ENCODE measurements at places on chromosomes 5 and 9.

- DNase-seq = peak; percentile 55
Observed at GRCh38 chr5:129094924-129095899, 663 bp downstream of the ISOC1 start.

- DNase-seq = no peak
Observed at GRCh38 chr5:43699910-43700309, 96.9 kb downstream of the NNT start.

DNA sequence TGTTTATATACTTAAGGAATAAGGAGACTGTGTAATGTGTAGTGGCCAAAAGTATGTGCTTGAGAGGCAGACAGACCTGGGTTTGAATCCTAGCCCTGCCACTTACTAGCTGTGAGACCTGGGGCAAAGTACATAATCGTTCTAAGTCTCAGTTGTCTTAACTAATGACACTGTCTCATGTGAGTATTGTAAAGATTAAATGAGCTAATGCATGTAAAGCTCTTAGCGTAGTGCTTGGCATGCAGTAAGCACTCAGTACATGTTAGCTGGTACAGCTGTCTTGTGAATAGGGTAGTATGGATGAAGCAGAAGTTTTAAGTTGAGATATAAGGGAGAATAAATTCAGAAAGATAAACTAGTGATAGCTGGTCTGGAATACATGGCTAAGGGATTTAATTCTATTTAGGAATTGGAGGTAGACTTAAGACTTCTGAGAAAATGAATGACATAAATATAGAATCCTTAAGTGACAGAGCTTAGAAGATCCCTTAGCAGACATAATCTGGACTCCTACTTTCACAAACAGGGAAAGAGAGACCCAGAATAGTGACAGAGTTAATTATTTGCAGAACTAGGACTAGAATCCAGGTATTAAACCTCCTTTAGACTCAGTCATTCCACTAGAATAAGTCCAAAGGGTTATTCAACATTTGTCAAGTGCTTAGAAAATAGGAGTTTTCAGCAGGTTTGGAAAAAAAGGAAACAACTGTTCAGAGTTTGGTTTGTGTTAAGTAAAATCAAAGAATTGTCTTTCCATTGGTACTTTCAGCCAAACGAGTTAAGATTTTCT, 13.1 kb downstream of the GPR21 start:
- DNase-seq = no peak

DNA sequence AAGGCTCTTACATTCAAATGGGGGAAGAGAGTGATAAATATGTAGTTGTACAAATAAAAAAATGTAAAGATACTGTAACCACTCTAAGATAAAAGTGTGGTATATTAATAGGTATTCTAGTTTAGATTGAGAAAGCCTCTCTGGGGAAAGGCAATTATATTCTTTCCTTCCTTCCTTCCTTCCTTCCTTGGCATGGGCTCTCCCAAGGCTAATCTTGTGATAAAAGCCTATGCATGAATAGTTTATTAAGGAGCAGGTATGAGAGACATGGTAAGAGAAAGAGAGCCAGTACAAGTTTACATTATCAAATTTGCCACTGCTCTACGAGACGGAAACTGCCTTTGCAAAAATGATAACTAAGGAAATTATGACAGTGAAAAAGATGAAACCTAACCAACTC, 588.8 kb downstream of the PRELID2 start:
- DNase-seq = no peak

- no peak for DNase-seq
Observed at GRCh38 chr9:88821033-88821745, 170.1 kb upstream of the S1PR3 start.

DNA sequence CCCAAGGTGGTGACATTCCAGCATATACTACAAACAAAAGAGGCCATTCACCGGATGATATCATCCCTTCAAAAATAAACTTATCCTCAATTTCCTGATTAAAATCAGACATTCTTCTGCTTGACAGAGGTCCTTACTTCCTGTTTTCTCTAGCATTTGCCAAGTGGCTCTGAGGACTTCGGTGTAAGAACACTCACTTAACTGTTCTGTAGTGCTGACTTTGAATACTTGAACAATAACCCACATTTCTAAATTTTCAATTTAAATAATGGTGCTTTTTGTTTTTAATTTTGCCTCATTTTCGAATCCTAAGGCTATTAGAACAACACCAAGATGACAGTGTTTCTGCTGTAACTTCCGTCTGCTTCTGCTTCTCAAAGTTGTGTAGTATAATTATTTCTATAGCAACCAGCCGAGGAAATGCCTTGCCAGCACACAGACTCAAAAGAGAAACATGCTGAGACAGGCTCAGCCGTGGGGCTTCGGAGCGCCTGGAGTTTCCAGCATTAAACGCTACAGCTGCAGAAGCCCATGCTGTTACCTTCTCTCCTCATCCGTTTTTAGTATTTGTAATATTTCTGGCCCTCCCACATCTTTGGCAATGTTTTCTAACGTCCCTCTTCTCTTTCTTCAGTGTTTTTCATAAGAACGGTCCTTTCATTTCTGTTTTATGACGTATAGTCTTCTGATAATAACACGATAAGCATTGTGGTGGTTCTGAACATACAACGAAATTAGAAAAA, 19.5 kb upstream of the ANXA1 start:
- peak; percentile 89 for DNase-seq

DNA sequence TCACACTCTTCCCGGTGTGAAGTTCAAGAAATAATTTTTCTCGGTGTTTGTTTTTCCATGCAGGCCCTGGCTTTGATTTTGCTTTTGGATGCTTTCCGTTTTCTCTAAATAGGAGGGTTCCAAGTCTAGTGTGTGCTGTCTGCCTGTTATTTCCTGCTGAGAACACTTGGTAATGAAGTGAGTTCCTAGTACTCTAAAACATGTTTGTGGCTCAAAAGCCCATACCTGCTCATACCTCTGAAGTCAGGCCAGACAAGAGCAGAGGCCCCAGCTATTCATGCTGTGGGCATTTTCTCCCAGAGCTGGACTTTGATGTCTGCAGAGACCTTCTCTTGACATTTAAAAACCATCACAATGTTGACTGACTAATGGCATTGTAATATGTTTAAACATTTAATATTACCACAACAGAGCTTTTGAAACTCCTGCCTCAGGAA, 211.2 kb downstream of the GOLPH3 start:
- peak; percentile 75 for DNase-seq

DNA sequence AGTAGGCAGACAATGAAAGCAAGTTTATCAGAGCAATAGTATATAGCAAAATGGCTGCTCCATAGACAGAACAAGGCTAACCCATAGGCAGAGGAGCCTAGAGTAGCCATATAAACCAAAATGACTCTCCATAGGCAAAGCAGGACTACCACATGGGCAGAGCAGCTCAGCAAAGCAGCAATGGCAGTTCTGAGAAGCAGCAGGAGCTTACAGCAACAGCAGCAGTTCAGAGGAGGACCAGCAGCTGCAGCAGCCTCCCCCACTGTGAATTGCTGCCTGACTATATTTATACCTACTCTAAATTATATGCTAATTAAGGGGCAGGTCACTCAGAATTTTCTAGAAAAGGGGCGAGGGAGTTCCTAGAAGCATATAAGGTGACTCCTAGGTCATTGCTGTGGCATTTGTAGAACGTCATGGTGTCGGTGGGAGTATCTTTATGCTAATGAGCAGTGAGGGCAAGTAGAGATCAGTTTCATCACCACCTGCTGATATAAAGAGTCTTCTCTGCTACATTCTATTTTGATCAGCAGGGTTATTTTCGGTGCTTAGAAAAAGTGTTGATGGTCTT, 1115.5 kb downstream of the DTWD2 start:
- DNase-seq = no peak

GRCh38 chr5:94810877-94811276, 192.4 kb downstream of the SLF1 start:
- DNase-seq = no peak

- no peak for DNase-seq
Observed at GRCh38 chr5:50415912-50416311, 25.2 kb downstream of the EMB start.

DNA sequence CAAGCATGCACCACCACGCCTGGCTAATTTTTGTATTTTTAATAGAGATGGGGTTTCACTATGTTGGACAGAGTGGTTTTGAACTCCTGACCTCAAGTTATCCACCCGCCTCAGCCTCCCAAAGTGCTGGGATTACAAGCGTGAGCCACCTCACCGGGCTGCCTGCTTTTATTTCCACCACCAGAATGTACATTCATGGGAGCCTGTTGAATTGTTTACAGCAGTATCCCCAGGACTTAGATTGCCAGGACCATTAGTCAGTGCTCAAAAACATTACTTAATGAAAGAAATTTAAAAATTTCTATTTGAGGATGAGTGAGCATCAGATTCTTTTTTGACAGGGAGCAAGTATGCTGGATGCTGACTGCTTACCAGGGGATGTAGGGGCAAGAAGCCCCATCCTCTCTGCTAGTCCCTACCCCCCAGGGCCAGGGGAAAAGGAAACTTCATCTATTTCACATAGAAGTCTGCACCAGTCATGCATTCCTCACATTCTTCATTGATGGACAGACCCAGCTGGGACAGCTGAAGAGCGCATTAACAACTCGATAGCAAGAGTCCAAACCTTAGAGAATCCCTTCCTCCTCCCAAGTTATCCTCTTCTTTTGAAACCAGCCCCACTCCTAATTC, 10.3 kb upstream of the RGMB start:
- DNase-seq = peak; percentile 88

GRCh38 chr5:172421-172820, 18.9 kb upstream of the LRRC14B start:
- DNase-seq = no peak

DNA sequence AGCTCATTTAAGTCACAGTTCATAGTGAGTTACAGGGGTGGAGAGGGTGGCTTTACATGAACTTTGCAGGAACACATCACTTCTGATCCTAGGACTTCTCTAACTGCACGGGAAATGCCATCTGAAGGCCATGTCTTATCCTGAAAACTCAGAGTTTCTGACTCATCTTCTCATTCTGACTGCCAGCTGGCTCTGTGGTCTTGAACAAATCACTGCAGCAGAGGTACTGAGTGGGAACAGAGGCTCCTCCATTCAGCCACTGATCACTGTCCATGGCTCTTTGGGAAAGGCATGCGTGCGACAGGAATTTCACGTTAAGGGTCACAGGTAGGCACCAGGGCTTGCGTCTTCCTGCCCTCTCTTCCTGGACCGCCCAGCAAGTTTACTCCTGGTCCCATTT, 114.6 kb upstream of the LRRTM2 start:
- DNase-seq = peak; percentile 41

DNA sequence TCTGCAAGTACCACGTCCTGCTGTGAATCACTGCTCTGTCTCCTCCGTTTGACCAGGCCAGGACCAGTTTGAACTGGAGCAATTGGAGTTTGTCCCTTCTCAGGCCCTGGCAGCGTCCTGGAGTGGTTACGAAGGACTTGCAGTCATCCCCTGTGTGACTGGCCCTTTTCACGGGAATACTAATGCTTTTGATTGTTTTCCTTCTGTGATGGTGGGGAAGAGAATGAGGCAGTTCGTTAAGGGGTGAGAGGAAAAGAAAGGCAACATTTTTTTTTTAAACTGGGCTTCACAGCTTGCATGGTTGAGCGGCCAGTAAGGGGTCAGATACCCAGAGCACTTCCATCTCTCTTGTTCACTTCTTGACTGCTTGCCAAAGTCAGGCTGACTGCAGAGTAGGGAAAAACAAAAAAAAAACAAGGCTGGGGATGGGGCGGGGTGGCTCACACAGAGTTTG, 153.5 kb upstream of the STK32A start:
- peak; percentile 66 for DNase-seq

DNA sequence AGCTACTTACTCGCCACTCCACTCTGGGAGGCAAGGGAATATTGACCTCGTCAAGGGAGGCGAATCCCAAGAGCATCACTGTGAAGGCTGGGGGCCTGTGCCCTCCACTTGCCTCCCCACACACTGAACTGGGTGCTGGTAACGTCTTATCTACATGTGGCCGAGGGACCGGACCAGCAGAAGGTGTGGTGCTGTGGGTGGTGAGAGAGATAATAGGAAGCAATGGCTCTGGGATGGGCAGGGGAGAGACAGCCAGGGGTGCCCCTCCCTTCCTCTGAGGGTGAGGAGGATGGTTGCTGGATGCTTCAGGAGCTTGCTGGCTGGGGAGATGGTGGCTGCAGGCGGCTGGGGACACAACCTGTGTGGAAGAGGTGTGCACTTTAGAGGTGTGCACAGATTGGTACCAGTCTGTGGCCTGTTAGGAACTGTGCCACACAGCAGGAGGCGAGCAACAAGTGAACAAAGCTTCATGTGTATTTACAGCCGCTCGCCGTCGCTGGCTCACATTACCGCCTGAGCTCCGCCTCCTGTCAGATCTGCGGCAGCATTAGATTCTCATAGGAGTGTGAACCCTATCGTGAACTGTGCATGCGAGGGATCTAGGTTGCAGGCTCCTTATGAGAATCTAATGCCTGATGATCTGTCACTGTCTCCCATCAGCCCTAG, 100.3 kb downstream of the ENTREP1 start:
- DNase-seq = no peak

DNA sequence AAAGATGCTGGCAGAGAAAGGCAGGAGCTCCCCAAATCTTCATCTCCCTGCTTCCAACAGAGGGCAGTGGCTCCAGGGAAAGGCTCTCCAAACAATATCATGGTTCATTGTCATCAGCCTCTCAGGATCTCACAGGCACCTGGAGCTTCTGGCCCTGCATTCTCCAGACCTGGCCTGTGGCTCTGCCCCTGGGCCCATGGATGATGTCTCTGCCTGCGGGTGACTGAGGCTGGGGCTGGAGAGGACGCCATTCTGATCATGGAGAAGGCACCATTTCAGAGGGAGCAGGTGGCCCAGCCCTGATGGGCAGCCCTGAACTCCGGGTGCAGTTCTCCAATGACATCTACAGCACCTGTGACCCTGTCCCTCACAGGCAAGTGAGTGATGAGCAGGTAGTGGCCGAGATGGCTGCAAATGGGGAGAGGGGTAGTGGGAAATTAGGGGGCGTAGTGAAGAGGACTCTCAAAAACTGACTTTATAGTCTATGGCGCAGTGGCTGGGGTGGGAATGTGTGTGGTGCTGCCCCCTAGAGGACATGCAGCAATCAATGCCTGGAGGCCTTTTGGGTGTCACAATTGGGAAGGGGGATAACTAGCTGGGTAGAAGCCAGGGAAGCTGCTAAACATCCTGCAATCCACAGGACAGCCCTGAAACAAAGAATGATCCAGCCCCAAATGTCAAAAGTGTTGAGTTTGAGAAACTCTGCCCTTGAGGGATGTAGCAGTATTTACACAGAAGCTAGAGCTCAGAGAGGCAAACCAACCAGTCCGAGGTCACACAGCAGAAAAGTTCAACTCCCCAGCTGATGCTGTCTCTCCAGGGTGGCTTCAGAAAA, 3.2 kb downstream of the SH3PXD2B start:
- peak; percentile 51 for DNase-seq

- DNase-seq = no peak
Observed at GRCh38 chr5:38316544-38317224, 58.3 kb downstream of the EGFLAM start.

GRCh38 chr5:168300326-168301182, 9.1 kb downstream of the WWC1 start:
- peak; percentile 48 for DNase-seq

Measured in astrocyte of the hippocampus (primary cell).